Stimulated activated CD4-positive, alpha-beta T cell treated with anti-CD3 and anti-CD28 coated beads, Interleukin-15, amount 100 ng/mL, for 1 hour (primary cell): ENCODE measurements at places on chromosomes 5 and 9.
A peak's percentile ranks its signal among the peaks of the same experiment; 100 is the strongest.

GRCh38 chr9:69637817-69638200 lies 34.4 kb downstream of the APBA1 start:
- no peak for DNase-seq

GRCh38 chr5:42631241-42631640 lies 125.4 kb upstream of the CCDC152 start:
- no peak for DNase-seq

- no peak for DNase-seq
These were observed 233.0 kb upstream of the SGCD start for GRCh38 chr5:156094001-156094400.

- no peak for DNase-seq
These were observed 194.1 kb downstream of the DCP2 start for GRCh38 chr5:113170707-113171106.

DNA sequence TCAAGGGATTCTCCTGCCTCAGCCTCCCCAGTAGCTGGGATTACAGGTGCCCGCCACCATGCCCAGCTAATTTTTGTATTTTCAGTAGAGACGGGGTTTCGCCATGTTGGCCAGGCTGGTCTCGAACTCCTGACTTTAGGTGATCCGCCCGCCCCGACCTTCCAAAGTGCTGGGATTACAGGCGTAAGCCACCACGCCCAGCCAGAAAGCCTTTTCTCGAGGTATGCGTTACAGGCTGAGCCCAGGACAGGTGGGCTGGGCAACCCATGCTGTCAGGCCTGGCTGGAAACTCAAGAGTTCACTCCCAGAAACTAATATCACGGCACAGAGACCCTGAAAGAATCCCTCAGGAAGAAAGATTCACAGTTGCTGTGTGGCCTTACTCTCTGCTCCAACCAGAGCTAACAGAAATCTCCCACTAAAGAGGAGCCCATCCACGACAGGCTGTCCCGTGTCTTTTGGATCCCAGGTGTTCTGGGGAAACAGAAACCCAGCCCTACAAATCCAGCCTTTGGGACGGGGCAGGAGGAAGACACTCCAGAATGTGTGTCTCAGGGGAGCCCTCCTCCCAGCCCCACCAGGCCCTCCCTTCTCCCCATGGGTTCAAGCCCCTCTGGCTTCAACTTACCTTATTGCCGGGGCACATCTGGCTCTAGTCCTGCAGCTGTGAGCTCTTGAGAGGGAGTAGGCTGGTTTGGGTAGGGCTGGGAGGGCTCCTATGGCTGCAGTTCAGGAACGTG lies 400 bp downstream of the TIFAB start:
- DNase-seq, result no peak

GRCh38 chr9:6930827-6931226 lies 173.1 kb downstream of the KDM4C start:
- DNase-seq, result no peak

- peak; percentile 0 for DNase-seq
These were observed 7.7 kb downstream of the LPCAT1 start for GRCh38 chr5:1515921-1516571.

GRCh38 chr9:74444369-74444768 lies 52.8 kb upstream of the RORB start:
- DNase-seq, result no peak

DNA sequence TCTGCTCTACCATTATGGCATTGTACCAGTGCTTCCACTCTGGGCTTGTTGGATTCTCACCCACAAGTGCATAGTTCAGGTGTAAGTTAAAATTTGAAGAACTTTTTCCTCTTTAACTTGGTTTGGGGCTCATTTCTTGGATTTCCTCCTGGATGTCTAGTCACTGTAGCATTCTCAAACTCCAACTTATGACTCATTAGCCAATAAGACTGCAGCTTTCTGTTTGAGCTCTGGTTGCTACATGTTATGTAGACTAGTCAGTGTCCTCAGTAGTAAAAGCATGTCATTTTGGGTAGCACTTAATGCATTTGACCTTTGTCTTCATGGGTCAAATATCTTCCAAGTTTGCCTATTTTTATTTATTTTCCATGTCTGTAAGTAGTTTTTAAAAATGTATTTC lies 790.8 kb downstream of the BRINP1 start:
- no peak for DNase-seq

- DNase-seq, result no peak
These were observed 127.4 kb downstream of the SCAMP1 start for GRCh38 chr5:78487846-78488245.

DNA sequence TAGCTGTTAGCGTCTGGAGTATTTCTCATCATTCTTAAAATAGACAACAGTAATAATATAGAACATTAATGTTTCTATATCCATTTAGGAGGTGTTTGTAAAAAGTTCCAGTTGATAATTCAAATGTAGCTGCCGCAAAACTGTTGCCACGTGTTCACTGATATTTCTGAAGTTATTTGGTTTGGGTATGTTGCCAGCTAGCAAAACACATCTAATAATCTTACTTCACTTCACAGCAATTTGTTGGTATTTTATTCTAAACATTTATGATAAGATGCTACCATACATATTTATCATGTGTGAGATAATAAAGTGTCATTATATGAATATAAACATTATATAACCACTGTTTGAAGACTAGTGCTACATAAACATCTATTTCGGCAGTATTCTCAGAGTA lies 101.6 kb downstream of the CDH12 start:
- DNase-seq, result no peak

DNA sequence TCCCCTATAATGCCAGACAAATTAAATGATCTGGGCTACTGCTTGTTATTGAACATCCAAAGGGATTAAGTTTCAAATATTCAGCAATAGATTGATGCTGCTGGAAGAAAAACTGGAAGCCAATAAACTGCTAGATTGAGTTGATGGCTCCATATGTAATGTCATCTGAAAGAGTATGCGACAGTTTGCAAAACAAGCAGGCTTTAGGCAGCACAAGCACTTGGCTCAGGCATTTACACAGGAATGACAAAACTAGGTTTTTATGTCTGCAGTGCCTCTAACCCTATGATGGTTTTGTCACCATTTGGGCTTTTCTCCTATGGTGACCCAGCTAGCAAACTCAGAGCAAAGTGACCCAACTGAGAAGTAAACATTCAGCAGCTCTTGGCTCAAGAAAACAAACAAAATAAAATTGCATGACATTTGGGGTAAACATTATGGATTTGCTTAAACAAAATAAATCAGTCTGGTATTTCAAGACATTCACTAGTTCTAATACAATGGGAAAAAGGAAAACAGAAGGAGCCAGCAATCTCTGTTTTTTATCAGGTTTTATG lies 978.5 kb downstream of the DTWD2 start:
- DNase-seq, result no peak

GRCh38 chr9:28155067-28155466 lies 581.8 kb upstream of the C9orf72 start:
- DNase-seq, result no peak

DNA sequence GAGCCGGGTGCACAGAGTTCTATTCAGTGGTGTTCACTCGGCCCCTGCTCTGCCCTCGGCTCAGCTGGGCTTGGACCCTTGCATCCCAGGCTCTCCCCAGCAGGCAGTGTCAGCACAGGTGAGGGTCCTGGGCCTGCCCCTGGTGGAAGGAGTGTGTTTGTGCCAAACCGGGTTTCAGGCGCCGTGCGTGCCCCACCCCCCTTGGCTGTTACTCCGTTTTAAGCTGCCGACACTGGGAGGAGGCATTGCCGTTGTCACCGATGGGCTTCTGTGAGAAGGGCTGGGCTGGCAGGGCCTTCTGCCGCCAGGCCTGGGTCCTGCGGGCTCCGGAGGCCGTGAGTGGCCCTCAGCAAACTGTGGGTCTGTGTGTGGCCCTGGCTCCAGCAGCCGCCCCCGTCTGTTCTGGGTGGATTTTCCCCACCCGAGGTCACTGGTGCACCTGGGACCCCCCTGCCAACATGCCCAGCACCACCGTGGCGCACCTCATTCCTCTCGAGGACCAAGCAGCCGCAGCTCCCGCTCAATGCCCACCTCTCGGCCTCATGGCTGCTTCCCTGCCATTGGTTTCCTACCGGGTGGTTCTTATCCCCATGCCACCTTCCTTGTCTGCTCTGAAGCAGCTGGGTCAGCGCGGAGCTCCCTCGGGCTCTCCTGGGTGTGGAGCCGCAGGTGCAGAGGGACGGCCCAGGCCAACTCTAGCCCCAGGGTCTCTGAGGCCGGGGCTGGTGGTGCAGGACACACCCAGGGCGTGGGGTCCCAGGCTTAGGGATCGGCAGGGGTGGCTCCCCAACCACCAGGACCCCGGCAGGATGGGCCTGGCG lies 44.3 kb upstream of the EXOC3 start:
- no peak for DNase-seq

- DNase-seq, result no peak
These were observed at the start of gene EDIL3 for GRCh38 chr5:84384604-84385575. TSS of gene EDIL3 (minus strand) at chr5:84384880. CDS start at chr5:84384374, 506 bp downstream.
